Cerebellar cortex (tissue), 1 donor: ENCODE measurements at places on chromosomes 5 and 9.
A peak's percentile ranks its signal among the peaks of the same experiment; 100 is the strongest.

DNA sequence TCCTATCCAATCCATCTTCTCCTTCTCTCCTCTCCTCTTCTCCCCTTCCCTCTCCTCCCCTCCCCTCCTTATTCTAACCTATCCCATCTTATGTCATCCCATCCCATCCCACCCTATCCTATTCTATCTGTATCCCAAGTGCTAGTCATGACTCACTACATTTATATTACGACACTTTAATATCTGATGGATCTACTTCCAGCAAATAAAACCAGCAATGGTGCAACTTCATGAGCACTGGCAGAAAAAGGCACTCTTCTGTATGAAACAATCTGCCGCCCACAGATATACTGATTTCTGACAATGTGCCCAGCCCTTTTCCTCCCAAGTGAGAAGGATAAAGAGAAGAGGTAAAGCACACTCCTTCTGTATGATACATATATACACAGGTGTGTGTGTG, 86.6 kb upstream of the ANKH start:
- no peak for DNase-seq

DNA sequence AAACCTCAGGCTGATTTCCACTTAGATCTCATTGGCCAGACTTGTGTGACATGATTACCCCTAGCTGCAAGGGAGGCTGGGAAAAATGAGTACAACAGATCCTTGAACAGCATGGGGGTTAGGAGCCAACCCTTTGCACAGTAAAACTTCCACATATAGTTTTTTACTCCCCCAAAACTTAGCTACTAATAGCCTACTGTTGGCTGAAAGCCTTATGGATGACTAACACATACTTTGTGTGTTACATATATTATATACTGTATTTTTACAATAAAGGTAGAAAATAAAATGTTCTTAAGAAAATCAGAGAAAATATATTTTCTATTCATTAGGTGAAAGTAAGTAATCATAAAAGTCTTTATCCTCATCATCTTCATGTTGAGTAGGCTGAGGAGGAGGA, 217.4 kb downstream of the NMUR2 start:
- DNase-seq = no peak

DNA sequence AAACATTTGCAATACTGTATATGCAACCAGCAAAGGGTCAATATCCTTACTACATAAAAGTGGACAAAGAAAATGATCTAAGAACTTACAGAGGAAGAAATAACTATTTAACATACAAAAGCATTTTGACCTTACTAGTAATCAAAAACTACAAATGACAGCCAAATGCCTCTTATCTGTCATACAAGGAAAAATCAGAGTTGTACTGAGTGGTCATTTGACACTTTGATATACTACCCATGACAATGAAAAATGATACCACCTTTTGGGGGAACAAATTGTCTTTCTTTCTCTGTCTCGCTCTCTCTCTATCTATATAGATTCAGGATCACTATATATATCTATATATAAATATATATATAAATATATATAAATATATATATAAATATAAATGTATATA, 50.4 kb upstream of the ZSWIM6 start:
- DNase-seq = no peak

DNA sequence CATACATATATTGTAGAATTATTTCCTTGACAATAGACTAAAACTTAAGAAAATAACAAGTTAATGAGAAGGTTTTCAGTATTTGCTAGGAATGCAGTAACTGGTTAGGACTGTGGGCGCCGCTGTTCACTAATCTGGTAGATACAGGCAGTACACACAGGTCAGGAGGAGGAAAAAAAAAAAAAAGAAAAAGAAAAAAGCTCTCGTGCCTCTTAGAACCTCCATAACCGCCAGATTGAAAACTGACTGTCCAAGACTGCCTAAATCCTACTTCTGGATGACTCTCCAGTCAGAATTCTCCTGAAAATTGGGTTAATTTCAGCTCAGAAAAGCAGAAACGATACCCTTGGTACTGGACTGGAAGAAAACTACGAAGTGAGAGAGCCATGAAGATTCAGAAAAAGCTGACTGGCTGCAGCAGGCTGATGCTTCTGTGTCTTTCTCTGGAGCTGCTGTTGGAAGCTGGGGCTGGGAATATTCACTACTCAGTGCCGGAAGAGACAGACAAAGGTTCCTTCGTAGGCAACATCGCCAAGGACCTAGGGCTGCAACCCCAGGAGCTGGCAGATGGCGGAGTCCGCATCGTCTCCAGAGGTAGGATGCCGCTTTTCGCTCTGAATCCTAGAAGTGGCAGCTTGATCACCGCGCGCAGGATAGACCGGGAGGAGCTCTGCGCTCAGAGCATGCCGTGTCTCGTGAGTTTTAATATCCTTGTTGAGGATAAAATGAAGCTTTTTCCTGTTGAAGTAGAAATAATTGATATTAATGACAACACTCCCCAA, at the start of gene PCDHGA1:
PCDHGA1 (plus strand) TSS at position 216 of the 782 bp plus-strand sequence.
- peak; percentile 29 for DNase-seq

GRCh38 chr9:126490214-126490631, 123.5 kb upstream of the LMX1B start:
- DNase-seq = peak; percentile 58

DNA sequence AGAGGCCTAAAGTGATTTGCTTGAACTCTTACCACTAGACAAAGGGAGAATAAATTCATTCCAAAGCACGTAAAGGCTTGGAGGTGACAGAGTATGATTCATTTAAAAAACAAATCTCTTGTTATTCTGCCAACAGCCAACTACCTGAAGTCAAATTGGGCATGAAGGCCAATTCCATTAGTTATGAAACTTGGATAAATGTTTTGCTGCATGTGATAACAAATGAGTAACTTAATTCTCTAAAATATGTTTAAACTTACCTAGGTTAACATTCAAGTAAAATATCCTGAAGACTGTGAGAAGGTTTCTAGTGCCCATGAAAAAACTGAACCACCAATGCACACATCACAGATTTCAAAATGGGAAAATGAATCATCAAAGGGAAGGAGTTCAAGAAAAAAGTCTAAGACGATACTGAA, 120.1 kb upstream of the TSLP start:
- no peak for DNase-seq

- no peak for DNase-seq
Observed at GRCh38 chr5:138515556-138516245, 27.3 kb downstream of the ETF1 start.

- no peak for DNase-seq
Observed at GRCh38 chr5:141714542-141715310, 32.7 kb upstream of the ARAP3 start.

GRCh38 chr5:41182666-41183065, 30.7 kb downstream of the C6 start:
- DNase-seq = no peak

DNA sequence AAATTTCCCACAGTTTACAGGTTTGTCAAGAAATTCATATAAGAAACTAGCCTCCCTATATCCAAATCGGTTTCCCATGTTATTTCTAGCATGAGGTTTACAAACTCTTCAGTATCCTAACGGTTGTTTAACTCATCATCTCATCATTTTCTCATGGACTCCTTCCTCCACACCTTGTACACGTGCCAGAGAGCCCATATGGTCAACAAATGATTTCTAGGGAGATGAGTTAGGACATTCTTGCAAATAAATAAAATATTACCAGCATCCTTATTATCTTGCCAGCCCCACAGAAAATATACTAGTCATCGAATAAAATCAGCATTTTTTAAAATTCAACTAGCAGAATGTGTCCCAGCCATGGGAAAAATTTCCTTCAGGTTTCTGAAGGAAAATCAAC, 285.2 kb downstream of the EBF1 start:
- DNase-seq = peak; percentile 93

DNA sequence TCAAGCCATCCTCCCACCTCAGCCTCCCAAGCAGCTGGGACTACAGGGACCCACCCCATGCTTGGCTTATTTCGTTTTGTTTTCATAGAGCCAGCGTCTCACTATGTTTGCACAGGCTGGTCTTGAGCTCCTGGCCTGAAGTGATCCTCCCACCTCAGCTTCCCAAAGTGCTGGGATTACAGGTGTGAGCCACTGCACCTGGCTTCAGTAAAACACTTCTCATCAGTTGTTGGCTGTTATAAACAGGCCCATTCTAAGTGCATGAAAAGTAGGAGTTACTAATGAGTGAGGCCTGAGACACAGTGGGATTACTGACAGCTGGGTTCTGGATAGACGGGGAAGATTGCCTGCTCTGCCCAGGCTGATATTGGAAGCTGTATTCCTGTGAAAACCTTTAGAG, 3.5 kb downstream of the CRB2 start:
- no peak for DNase-seq

DNA sequence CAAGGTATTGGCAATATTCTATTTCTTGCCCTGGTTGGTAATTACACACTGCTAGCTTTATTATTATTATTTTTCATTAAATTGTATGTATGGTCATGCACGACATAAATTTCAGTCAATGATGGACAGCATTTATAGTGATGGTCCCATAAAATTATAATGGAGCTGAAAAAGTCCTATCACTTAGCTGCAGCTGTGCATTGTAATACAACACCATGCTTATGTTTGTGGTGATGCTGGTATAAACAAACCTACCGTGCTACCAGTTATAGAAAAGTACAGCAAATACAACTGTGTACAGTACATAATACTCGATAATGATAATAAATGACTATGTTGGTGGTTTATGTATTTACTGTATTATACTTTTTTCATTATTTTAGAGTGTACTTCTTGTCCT, 65.5 kb downstream of the NR3C1 start:
- DNase-seq = no peak

- DNase-seq = peak; percentile 9
Observed at GRCh38 chr5:52693280-52693679, 94.4 kb upstream of the ITGA1 start.

GRCh38 chr9:135769489-135770202, 67.7 kb downstream of the KCNT1 start:
- no peak for DNase-seq

- no peak for DNase-seq
Observed at GRCh38 chr9:112505607-112506006, 19.0 kb downstream of the KIAA1958 start.

- DNase-seq = no peak
Observed at GRCh38 chr5:172003746-172004145, 2.7 kb downstream of the FBXW11 start.

DNA sequence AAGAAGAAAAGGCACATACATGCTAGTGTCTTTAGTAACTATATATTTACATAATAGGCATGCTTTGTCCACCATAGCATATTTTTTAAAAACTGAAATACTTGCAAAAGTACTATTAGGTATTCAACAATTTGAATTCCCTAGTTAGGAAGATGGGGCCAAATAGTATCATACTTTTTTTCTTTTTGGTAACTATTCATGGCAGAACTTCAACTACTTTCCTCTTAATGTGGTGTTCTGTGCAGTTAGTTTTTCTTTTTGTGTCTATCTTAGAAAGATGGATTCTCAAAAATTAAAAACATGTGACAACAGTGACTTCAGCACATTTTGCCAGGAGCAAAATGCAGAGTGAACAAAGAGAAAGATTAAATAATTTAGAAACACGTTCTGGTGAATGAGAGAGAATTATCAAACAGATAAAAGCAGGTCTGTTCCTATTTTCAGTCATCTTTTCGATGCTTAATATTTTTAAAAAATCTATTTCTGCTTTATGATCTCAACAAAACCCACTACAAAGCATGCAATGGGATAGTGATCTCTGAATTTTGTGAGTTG, 341.1 kb downstream of the ARL15 start:
- DNase-seq = no peak

DNA sequence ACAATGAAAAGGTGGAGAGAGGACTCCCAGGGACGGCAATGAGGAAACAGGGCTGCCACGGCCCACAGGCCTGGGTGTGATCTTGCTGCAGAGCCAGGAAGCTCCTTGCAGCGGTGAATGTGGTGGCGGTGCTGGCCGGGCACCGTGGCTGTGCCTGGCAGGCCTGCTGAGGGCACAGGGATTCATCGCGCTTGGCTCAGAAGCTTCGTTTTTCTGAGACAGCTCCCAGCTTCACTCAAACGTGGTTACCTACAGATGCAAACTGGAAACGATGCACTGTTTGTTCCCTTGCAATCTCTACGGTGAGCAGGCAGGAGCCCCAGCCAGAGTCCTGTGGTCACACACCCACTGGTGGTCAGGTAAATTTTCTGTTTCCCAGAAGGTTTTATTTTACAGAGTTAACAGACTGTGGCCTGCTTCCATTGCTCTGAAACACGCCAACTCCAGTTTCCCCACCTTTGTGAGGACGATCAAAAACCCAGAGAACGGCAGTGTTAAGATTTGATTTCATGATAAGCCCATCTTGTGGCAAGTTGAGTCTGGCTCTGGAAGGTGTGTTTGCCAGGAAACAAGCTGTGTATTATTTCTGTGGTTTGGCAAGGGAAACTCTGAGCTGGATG, 183.9 kb downstream of the AUH start:
- peak; percentile 50 for DNase-seq

GRCh38 chr5:83931969-83932368, 211.3 kb upstream of the HAPLN1 start:
- DNase-seq = no peak

DNA sequence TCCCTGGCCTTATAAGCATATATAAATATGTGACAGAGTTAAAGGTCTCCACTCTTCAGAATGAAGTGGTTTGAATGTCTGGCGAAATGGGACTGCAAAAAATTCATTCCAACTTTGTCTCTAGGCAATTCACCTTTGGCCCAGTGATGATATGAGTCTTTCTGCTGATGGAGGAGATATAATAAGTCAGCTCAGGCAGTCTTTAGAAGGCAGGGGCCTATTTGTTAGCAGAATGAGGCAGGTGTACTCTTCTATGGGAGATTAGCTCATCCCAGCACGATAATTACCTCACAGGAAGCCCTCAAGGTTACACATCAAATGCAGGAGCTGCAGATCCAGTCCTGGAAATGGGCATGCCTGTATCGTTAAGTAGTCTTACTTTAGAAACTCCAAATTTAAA, 300.5 kb downstream of the NR2F1-AS1 start:
- no peak for DNase-seq

DNA sequence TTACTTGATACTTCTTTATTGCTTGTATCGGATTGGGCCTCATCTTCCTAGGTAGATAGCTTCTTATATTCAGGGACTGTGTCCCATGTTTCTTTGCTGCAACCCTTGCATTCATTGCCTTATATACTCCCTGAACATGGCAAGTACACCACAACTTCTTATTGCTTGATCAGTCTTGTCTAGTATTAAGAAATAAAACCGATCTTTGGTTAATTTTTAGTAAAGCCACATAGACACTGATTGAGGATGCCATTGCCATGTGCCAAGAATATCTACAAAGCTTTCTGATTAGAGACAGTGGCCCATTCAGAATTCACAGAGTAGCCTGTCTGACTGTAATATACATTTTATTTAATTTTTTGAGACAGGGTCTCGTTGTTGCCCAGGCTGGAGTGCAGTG, 34.7 kb upstream of the ANKRD55 start:
- no peak for DNase-seq

DNA sequence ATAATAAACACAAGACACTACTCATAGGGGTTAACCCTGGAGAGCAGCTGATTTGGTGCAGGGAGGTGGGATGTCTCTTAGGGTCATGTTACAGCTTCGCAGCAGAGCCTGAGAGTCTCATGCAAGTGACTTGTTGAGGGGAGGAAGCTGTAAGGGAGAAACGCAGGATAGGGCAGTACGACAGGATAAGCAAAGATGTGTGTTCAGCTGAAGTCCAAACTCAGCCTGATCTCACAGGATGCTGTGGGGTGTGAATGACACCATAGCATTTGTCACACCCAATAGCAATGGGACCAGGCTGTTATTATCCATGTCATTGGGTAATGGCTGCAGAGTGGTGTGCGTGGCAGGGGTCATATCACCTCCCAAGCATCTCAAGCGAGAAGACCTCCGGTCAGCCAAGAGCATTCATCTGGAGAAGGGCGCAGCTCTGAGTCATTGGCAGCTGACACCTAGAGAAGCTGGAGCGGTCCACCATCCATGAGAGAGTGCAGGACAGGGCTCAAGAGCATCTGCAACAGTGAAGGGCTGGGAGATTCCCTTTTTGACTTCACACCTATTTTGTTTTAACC, 49.2 kb upstream of the RPL26L1 start:
- DNase-seq = no peak
